ENCODE measurements at places on chromosomes 12 and 14.

DNA sequence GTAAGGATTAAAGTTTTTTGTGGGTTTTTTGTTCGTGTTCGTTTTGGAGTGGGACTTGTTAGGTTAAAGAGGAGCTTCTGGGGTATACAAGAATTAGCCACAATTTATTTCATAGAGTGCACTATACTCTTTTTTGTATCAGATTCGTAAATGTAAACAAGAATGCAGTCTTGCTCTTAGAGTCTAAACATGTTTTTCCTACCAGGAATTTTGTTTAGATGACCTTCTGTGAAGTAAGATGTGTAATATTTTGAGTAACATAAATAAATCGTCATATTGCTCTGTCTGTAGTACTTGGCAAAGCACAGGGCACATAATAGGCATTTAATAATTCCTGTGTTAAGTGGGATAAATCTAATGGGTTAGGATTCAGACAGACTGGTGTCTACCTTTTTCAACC lies 9.6 kb downstream of the CNOT2 start:
- DNase-seq, result no peak

DNA sequence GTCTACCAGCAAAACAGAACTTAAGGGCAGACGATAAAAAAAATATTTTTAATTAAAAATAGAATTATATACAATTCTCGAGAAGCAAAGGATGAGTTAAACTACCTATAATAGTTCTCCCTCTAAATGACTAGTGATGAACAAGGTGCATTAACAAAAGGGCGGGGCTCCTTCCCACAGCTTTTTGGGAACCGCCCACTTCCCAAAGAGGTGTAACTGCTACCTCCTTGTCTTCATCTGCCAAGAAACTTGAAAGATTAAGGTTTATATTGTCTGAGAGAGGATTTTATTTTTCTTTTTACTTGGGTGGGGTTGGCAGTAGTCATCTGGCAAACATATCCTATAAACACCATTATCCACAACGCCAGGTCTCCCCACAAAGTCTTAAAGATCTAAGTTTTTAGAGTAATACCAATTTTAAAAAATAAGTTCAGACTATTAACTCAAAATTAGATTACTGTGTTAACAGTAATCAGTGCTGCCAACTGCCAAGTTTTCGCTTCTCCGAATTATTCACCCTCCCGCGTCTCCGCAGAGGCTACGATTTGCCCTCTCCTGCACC lies 938 bp downstream of the RALGAPA1 start:
- no peak for DNase-seq

- DNase-seq, result no peak
These were observed 244.3 kb upstream of the NOVA1 start for GRCh38 chr14:26841920-26842741.

GRCh38 chr12:26292596-26292995 lies 97.2 kb downstream of the SSPN start:
- no peak for DNase-seq

GRCh38 chr12:54654926-54655325 lies 6.8 kb upstream of the DCD start:
- DNase-seq, result no peak

DNA sequence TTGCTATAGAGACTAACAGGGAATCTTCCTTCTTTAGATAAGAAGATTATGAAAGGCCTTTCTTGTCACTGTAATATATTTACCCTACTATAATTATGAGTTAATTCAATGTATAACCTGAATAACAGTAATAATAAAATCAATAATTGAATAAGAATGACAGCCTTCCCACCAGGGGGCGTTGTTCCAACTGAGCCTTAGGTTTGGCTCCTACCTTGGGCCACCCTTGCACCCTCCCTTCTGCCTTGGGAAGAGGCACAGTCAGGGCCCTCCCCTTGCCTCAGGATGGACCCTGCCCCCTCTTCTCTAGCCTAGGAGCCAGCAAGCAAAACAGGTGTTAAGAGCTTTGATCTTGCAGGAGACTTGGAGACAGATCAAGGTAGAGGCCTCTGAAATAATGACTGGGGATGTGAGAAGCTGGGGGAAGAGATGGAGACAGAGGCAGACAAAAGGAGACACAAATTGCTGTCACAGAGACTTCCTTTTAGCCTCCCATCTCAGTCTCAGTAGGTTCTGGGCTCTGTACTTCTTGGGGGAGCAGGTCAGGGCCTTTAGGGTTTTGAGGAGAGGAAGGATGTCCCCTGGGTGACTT lies 40.1 kb upstream of the CISTR start:
- DNase-seq, result no peak

Measured in esophagus squamous epithelium (tissue), 5 donors.